Epithelial cell of proximal tubule (primary cell): ENCODE measurements at places on chromosomes 11 and 22. TPM values are rescaled to one million over a fixed set of nuclear protein-coding genes. Genes with fewer than 3 reads are reported as not detected.
A peak's percentile ranks its signal among the peaks of the same experiment; 100 is the strongest.

Gene ART1
- not detected in 2 replicates for total RNA-seq

GRCh38 chr11:12029738-12030363 is 21.4 kb upstream of the DKK3 start:
- DNase-seq: peak; percentile 47

Gene FAT3
- total RNA-seq: 0.80 and 1.2 TPM in 2 replicates

Gene ANO1
- 0.07 and 1.2 TPM in 2 replicates for total RNA-seq

DNA sequence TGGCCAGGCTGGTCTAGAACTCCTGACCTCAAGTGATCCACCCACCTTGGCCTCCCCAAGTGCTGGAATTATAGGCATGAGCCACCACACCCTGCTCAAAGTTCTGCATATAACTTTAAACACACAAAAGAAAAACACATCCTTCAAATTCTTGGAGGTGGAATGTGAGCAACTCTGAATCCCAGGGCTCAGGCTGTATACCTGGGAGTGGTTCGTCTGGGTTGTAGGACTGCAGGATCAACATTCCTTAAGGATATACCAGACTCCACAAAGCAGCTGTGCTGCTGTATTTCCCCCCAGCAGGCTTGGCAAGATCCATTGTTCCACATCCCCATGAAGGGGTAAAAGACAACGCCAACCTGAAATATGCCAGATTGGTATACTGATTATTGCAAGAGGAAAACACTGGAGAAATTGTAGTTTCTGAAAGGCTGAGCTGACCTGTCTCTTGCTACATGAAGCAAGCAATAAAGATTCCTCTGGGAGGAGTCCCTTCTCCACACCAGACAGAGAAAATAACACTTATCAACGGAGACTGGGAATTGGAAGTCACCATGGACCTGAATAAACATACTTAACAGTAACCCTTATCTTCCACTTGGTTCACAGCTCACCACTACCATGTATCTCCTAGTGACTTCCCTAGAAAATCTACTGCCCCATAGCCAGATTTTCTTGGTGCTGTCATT is 12.2 kb upstream of the RPS3 start:
- DNase-seq: no peak

Gene C11orf97
- total RNA-seq: not detected in 2 replicates

DNA sequence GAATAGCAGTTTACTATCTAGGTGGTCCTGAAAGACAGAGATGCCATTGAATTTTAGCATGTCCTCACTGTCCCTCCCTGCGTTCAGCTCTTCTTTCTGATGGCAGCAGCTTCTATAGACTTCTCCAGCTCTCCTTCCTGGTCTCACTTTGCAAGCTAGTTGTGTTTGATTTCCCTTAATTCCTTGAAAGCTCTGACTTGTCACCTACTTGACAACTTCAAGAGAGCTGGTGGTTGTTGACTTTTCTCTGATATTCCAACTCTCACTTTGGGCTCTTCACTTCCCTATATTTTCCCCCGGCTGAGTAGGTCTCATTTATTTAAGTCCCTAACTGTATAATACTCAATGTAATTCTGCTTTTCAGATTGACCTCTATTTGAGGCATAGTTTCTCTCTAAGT is 1825.0 kb upstream of the RAG2 start:
- DNase-seq: no peak

GRCh38 chr11:7849018-7849417 is 52.3 kb upstream of the OR5P2 start:
- DNase-seq: no peak

Gene FXYD6
- 23.9 and 71.2 TPM in 2 replicates for total RNA-seq

DNA sequence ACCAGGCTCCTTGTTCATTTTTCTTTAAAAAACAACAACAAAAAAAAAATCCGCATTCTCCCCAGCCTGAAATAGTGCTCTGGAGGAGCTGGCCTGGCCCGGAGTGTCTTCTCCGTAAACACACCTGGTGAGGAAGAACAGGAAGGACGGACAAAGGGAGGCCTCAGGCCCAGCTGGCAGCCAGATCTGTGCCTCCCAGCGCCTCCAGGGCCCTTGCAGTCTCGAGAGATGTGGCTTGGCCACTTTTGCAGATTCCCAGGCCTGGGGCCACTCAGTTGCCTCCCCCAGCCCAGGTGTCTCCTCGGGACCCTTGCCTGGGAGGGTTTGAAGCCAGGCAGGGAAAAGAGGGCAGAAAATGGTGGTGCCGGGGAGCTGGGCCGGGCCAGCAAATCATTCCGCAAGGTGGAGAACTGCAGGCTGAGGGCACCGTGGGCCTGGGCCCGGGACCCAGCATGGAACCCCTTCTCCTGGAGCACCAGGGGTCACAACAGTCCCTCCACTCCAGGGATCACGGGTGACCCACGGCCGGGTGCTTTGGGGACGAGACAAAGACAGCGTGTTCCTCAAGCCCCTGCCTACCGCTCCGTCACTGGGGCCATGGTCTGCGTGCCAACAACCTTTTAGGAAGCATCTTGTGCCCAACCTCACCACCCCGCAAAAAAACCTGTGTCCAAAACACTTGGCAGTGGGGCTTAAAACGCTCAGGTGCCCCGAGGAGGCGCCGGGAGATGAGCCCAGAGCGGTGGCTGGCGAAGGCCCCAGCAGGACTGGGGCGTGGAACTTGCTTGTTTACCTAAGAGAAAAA is 67.1 kb upstream of the WNT7B start:
- no peak for DNase-seq

DNA sequence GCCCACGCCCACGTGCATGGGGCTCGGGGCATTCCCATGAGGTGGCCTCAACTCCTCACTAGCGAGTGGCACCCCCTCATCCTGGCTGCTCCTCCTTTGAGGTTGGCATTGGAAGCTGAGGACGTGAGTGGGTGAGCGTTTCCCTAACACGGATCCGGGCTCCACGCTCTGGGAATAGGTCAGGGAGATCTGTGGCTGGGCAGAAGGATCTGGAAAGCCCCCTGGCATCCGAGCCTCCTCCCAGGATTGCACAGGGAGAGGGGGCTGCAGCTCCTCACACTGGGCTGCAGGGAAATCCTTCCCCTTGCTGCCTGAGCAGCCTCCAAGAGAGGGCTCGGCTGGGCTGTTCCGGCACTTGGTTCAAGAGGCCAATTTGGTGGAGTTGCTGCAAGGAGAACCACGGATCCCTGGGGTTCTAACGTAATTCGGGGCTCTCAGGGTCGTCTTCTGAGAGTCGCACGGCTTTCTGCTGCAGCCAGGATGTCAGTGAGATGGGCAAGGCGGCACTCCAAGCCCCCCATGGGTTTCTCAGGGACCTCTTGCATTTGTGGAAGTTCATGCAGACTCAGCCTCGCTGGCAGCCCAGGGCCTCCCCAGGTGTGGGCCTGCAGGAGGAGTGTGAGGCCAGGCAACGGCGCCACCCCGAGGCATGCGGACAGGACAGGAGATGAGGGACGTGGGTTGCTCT is 1119.0 kb downstream of the BRD1 start:
- no peak for DNase-seq

- DNase-seq: no peak
These were observed 1.2 kb downstream of the CDC42EP2 start for GRCh38 chr11:65315866-65316226.

DNA sequence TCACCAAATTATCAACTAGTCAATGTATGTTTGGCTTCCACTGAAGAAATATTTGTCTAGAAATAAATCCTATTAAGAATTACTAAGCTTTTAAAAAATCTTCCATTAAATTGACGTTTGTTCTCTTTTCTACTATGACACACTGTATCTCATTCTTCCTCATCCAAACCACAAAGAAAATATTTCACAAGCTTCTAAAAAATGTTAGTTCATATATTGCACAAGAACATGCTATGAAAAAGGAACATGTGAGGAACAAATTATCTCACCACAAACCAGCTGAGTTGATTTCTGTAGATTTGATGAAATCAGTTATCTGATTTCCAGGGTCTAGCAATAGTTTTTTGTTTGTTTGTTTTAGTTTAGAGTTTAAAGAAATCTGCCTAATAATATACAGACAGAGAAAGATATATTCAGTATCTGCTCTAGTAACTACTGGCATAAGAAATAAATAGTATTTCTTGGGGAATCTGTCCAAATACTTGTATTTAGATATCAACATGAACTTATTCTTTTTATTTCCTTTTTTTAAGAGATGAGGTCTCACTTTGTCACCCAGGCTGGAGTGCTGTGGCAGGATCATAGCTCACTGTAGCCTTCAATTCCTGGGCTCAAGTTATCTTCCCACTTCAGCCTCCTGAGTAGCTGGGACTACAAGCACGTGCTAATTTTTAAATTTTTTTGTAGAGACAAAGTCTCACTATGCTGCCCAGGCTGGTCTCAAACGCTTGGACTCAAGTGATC is 161.7 kb downstream of the ATG16L2 start:
- no peak for DNase-seq

GRCh38 chr11:42170601-42171000 is 711.1 kb upstream of the LRRC4C start:
- no peak for DNase-seq

Gene KRTAP5-8
- total RNA-seq: not detected in 2 replicates
